ENCODE measurements at places on chromosomes 6 and 20.

DNA sequence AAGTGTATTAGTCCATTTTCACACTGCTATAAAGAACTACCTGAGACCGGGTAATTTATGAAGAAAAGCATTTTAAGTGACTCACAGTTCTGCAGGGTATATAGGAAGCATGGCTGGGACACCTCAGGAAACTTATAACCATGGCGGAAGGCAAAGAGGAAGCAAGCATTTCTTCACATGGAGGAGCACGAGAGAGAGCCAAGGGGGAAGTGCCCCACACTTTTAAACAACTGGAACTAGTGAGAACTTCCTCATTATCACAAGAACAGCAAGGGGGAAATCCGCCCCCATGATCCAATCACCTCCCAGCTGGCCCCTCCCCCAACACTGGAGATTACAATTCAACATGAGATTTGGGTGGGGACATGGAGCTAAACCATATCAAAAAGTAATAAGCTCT, 28.3 kb upstream of the B3GAT2 start:
- DNase-seq: no peak

- DNase-seq: no peak
Observed at GRCh38 chr20:20211988-20212518, 155.9 kb upstream of the INSM1 start.

GRCh38 chr6:112058243-112059032, 4.5 kb downstream of the CCN6 start:
- no peak for DNase-seq

GRCh38 chr20:57686931-57687652, 22.7 kb downstream of the PMEPA1 start:
- DNase-seq: no peak

DNA sequence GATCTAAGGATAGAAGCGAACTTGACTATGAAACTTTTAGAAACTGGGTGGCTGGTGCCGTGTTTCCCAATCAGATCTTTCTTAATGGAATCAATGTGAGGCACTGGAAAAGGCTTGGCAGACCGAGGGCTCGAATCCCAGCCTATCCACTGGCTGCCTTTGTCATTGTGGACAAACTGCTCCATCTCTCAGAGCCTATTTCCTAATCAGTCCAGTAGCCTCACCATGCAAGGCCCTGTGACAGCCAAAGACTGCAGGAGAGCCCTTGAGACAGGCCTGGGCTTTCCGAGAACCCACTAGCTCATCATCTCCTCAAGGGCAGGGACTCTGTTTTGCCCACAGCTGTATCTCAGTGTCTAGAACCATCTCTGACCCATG, 43.4 kb downstream of the SPDEF start:
- DNase-seq: no peak

GRCh38 chr6:169398342-169399105, 144.9 kb upstream of the THBS2 start:
- DNase-seq: no peak

DNA sequence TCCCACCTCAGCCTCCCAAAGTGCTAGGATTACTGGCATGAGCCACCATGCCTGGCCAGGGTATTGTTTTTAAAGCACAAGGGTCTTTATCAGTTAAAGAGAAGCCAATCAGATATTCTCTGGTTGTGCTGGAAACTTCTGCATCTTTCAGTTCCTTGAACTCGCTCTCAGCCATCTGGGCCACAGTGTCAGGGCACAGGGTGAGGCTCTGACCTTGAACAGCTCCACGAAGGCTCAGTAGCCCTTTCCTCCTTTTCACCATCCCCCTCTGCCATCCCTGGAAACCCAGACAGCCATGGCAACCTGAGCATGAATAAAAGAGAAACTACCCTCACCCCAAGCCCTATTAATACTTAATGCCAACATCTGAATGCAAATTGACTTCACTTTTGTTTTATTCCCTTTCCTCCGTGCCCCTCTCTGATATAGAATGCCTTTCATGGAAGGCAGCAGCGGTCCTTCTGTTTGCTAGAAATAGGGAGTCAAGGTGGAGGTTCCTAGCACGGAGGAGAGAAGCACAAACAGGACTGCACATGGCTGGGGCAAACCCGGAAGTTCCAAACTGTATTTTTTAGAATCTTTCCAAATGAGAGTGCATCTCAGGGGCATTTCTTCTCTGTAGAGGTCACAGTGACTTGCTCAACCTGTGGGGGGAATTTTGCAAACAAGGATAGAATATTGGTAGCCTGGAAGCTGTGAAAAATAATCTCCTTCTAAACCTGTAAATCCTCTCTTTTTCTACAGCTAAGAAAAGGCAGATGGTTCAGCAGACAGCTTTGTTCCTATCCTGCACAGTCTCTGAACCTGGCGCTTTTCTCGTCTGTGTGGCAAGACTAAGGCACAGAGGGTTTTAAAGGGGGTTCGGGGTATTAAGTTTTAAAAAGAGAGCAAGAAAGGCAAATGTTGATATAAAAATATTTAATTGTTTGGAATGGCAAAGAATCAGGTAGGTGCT, 176.4 kb upstream of the RREB1 start:
- DNase-seq: peak; percentile 7

Measured in NCI-H1417 (cell line).